ENCODE measurements at places on chromosomes 4 and X.

GRCh38 chr4:138401334-138401733, 159.2 kb upstream of the SLC7A11 start:
- DNase-seq, result no peak

- no peak for DNase-seq
Measured at GRCh38 chrX:19361701-19362100, 18.0 kb downstream of the PDHA1 start.

GRCh38 chrX:9671998-9672397, 93.6 kb downstream of the GPR143 start:
- DNase-seq, result no peak

DNA sequence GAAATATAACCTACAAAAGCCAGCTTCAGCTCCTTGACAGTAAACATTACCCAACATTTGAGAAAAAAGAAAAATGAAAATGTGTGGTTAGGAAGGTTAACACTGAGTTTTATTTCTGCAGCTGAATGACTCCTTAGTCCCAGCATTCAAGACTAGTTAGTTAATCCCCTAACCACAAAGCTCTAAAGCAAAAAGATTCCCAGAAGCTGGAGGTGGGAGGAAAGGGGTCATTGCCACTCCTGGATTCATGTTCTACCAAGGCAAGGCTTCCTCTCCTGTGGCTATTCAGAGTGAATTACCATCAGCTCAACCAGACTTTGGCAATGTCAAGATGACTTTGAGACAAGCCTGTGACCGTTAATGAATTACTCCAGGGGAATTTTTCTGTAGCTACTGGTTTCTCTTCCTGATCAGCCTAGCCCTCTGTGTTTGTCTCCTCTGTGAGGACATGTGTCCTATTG, 63.6 kb downstream of the HADH start:
- no peak for DNase-seq

DNA sequence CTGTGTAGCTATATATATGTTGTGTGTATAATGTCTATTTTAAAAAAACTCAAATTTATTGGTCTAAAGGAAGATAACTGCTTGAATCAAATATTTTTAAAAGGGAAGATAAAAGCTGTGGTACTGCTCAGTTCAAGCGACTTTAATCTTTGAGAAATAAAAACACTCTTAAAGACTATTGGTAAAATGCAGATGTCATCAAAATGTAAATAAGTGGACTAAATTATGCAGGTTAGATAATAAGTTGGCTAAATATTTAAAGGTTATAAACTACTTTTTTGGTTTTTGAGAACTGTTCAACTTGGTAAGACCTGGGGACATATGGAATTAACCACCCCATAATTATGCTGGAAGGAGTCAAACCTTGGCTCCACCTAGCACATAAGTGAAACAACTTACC, 144.7 kb upstream of the ITM2A start:
- no peak for DNase-seq

DNA sequence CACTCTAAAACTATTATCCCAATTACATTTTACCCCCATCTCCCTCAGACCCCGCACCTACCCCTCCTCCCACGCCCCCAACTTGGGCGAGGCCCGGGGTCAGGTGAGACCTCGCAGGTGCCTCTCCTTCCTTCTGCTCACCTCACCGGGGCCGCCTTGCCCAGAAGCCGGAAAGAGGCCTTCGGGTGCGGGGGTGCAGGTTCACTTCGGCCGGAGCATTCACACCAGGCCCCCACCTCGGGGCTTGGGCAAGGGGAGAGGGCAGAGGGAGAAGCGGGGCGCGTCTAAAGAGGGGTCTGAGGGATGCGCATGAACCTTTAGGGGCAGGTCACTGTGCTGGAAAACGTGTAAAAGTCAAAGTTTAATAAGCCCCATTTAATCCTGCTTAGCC, 427 bp downstream of the ZNF182 start:
- DNase-seq, result no peak

- no peak for DNase-seq
Measured at GRCh38 chrX:1178580-1179057, 33.8 kb downstream of the CRLF2 start.

- no peak for DNase-seq
Measured at GRCh38 chr4:137980641-137981040, 261.5 kb downstream of the SLC7A11 start.

DNA sequence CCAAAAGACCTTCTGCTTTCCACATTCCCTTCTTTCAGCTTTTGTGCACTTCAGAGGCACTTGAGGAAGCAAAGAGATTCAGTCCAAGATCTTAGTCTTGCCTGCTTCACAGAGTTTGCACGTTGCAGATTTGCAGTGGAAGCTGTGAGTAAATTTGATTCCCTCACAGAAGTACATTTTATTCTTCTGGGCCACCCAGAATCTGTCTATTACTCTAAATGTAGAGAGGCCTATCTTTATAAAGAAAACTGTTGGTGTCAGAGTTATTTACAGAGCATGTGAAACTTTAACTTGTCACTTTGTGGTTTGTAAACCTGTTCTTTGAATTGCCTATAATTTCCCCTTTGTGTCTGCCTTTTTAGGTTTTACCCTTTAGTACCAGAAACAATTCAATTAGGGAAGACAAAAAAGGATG, 15.5 kb downstream of the SPRY1 start:
- no peak for DNase-seq

GRCh38 chrX:144275367-144275766, 391.5 kb downstream of the UBE2NL start:
- DNase-seq, result no peak

DNA sequence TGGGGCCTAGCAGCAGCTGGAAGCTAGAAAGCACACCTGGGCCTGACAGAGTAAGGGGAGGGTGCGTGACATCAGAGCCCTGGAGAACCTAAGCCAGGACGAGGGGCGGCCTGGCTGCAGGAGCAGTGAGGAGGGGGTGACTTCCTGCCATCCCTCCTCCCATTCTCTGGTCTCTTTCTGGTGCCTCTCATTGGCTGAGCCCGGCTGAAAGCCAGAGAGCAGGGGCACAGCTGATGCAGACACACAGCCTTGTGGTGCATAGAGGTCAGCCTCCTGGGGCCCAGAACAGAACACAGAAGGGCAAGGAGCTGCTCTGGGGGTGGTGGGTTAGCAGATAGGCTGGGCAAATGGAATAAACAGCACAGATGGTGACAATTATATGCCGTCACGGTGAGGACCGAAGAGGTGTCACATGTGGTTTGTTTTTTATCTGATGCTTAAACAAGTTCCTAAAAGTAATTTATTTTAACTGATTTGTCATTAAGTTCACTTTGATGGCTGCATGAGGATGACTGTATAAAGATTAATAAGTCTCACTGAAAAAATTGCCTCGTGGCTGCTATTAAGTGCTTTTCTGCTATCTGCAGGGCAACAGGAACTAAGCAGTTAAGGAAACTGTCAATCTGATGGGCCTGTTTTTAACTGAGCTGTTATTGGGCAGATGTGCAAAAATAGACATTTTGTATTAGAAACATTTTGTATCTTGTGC, 102.0 kb downstream of the FNIP2 start:
- DNase-seq, result no peak

All from activated CD8-positive, alpha-beta memory T cell treated with anti-CD3 and anti-CD28 coated beads, Interleukin-2, amount 50 U/mL, for 4 hours (primary cell).